ENCODE measurements at places on chromosomes 5 and 9.

- DNase-seq = no peak
These were observed 53.9 kb downstream of the ZCCHC7 start for GRCh38 chr9:37174247-37174646.

DNA sequence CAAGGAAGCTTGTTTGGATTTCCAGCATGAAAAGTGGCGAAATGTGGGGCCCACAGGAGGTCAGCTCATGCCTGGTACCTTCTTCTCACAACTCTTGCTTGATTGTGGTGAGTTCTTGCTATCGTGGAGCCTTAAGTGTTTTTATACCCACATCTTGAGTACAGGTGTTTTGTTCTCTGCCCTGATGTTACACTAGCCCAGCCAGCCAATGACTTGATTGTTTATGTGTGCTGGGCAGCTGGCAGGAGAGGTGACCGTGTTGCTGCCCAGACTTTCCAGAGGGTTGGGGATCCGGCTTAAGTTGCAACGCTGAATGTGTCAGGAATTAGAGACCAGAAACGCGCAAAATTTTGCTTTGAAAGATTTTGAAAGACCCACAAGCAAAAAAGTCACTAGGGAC, 24.0 kb upstream of the TPPP start:
- no peak for DNase-seq

GRCh38 chr9:121737481-121737931, 86.1 kb downstream of the DAB2IP start:
- no peak for DNase-seq

- no peak for DNase-seq
These were observed 93.9 kb upstream of the IL33 start for GRCh38 chr9:6121707-6122106.

DNA sequence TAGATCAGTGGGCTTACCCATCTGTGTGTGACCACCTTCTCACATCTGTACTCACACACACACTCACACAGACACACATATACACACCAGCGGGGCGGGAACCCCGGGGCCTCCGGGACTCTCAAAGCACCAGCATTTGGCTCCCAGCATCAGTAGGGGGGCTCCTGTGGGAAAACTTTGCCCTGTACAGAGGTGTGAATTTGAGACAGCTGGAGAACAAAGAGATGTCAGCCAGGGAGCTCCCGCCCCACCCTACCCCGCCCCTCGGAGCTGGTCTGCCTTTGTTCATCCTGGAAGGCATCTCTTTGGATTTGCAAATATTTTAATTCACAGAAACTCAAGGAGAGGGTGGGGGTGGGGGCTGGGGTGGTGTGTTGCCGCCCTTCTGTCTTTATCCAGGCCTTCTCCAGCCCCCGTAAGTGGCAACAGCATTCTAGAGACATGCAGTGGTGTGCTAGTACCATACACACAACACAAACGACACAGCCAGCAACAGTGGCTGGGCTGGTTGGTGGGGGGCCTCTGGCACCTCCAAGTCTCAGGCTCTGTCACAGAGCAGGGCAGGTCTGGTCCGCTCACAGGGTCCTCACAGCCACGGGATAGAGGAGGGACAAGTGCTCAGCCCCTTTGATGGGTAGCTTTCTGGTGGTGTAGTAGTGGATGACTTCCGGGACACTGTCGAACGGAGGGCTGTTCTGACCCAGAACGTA, 15.5 kb upstream of the SLC25A51 start:
- DNase-seq = no peak

DNA sequence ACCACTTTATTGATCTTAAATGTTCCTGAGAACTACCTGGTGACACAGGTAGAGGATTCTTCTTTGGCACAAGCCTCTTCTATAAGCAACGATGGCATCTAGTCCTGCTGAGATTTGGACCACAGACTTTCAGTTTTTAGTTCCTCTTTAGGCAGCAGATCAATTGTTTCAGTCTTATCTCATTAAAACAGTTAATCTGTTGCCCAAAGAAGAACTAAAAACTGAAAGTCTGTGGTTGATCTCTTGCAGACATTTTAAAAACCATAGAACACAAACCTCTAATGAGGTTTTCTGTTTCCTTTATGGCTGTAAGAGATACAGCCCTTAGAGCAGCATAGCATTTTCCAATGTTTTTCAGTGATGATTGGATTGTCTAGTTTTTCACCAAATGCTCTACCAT, 480.9 kb downstream of the MTRR start:
- no peak for DNase-seq

GRCh38 chr9:13354733-13355132, 75.2 kb upstream of the MPDZ start:
- DNase-seq = no peak

GRCh38 chr9:100083448-100084127, 15.2 kb downstream of the ERP44 start:
- DNase-seq = no peak

DNA sequence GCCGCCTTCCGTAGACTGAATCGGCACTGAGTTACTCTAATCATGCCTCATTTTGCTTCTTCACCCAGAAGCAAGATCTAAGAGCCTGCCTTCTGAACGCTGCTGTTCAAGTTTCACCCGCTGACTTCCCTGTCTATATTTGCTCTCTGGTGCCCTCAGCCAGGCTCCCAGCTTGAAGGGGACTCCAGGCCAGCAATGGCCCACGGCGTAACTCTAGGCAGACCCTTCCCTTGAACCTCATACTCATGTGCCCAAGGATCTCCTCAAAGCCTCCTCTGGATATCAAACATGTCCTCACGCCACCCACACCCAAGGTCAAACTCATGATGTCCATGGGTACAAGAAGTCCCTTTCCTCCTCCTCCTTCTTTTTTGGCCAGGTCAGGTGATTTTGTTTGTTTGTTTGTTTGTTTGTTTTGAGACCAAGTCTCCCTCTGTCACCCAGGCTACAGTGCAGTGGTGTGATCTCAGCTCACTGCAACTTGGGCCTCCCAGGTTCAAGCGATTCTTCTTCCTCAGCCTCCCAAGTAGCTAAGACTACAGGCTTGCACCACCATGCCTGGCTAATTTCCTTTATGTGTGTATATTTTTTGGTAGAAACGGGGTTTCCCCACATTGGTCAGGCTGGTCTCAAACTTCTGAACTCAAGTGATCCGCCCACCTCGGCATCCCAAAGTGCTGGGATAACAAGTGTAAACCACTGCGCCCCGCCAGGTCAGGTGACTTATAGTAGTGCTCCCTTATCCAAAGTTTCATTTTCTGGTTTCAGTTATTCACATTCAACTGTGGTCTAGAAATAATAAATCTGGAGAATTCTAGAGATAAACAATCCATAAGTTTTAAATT, 239.0 kb downstream of the SYK start:
- no peak for DNase-seq

DNA sequence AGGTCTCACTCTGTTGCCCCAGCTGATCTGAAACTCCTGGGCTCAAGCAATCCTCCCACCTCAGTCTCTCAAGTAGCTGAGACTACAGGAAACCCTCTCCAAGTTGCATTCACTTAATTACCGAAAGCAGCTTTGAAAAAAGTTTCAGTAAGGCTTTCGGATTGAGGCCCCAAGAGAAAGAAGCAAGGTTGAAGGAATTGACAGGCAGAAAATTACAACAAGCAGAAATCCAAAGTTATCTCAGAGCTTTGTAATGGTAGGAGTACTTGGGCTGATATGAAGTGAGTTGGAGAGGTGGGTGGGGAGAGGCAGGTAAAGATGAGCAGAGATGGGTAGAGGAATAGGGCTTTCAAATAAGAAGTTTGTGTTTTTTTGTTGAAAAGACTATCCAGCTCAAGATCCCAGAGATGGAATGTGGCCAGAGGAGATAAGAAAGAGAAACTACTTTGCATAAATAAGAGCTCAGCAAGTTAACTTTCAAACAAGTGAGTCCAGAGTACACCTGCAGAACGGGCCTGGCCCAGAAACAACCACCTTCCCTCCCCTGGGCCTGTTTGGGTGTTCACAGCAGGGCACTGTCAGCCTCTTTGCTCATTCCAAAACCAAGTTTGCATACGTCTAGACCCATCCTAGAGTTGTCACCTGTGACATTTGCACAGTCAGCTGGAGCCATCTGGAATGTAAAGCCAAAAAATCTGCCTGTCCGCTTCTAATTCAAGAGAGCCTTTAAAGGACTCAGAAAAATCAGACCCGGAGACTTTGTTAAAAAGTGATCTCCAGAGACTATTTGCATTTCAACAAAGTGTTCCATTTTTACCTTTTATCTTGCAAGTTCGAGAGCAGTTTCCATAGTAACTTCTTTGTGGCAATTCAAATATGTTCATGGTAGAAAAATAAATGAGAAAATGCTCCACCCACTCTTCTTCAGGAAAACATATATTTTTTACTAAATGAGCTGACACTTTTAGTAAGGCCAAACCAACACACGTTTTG, 2.2 kb upstream of the CLINT1 start:
- no peak for DNase-seq

DNA sequence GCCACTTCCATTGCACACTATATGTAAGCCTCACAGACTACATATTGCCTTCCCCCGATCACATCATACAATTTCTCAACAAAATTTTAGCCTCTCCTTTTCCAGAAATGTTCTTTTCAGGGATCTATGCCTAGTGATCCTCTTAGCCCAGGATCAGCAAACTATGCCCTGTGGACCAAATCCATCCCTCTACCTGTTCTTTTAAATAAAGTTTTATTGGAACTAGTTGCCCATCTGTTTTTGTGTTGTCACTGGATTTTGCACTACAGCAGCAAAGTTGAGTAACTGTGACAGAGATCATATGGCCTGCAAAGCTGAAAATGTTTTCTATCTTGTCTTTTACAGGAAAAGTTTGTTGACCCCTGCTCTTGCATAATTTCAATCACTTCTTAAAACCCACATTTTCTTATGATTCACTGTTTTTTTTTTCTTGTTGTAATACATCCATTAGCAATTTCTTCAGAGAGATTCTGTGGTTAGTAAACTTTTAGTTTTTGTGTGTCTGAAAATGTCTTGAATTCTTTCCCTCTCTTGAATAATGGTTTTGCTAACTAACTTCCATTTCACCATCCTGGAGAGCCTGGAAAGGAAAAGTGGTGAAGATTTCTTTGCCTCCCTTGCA, 7.1 kb downstream of the TXNDC8 start:
- DNase-seq = no peak

DNA sequence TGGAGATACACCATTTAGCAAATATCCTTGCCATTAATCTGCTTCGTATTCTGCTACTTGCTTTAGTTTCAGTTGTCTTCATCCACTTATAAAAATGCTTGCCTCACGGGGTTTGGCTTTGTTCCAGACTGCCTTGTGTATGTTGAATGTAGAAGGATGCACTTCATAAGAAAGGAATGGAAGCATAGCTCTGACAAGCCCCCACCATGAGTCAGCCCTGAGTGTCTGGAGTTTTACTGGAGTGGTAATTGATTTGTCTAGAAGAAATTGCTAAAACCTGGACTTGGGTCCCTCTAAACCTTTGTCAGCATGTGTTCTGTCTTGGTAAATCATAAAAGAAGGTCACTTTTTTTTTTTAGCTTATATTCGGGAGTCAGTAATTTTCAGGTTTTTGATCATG, 4.6 kb downstream of the TEX48 start:
- DNase-seq = no peak

- no peak for DNase-seq
These were observed 92.8 kb upstream of the CCDC112 start for GRCh38 chr5:115389034-115389798.

DNA sequence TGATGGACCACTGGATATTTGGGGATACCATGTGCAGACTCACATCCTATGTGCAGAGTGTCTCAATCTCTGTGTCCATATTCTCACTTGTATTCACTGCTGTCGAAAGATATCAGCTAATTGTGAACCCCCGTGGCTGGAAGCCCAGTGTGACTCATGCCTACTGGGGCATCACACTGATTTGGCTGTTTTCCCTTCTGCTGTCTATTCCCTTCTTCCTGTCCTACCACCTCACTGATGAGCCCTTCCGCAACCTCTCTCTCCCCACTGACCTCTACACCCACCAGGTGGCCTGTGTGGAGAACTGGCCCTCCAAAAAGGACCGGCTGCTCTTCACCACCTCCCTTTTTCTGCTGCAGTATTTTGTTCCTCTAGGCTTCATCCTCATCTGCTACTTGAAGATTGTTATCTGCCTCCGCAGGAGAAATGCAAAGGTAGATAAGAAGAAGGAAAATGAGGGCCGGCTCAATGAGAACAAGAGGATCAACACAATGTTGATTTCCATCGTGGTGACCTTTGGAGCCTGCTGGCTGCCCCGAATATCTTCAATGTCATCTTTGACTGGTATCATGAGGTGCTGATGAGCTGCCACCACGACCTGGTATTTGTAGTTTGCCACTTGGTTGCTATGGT, 54.5 kb upstream of the HNRNPA0 start:
- DNase-seq = no peak

DNA sequence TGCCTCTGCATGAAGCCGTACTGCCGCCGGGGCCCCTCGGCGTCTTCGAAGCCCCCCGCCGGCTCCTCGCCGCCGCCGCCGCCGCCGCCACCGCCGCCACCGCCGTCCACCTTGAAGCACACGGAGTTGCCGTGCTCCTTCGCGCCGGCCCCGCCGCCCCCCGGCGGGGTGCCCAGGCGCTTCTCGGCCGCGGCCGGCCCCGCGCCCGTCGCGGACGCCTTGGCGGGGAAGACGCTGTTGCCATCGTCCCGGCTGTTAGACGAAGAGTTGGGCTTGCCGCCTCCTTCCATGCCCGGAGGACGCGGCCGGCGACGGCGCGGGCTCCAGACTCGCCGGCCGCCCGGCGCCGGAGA, 400 bp downstream of the HCN1 start:
- DNase-seq = no peak

GRCh38 chr9:83511051-83511450, 27.1 kb downstream of the FRMD3 start:
- no peak for DNase-seq

DNA sequence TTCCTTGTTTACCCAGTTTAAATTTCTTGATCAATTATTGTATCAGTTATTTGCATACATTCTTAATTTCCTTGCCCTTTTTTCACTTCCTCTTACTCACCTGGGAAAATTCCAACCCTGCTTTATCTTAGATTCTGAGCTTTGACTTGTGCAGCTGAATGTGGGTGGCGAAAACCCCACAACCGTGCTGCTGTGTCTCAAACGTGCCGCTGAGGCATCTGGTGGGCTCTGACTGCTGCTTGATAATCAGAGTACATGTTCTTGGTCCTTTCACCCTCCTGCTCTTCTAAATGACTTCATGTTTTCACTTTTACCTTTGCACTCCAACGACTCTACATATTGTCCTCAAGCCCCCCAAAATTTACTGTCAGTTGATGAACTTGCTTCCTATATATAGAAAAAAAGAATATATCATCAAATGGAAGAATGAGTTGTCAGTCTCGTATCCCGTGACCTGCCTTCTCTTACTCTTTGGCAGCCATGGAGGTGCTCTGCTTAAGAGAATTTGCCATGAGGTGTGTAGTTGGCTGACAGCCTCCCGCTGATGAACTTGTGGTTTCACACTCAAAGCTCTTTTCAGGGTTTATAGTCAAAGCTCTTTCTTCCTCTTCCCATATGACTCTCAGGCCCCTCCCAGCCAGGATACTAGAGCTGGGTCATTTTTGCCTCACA, 14.0 kb upstream of the JAK2 start:
- no peak for DNase-seq

Data from LNCaP clone FGC (cell line).